ENCODE measurements at places on chromosomes 7 and 10. TPM values are rescaled to one million over a fixed set of nuclear protein-coding genes. Genes with fewer than 3 reads are reported as not detected.
A peak's percentile ranks its signal among the peaks of the same experiment; 100 is the strongest.

DNA sequence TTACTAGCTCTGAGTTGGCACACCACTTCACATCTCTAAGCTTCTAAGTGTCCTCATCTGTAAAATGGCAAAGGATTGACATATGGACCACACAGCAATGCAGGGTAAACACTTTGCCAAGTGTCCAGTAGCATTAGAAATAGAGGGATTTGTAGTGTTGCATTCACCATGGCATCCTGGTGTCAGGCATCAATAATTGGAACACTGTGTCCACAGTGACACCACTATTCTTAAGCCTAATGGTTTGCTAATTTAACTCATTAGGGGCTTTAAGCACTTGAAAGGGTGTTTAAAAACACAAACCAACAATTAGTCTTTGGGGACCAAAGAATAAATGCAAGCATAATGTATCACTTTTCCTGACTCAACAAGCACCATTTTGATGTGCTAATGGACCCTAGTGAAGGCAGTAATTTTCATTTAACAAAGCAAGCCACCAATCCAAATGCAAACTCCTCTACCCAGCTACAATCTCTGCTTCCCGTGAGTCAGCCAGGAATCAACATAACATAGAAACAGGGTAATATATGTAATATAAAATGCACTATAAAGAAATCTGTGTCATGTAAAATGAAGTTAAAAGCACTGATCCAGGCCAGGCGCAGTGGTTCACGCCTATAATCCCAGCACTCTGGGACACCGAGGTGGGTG is 75.9 kb downstream of the FAM204A start:
- no peak for DNase-seq

DNA sequence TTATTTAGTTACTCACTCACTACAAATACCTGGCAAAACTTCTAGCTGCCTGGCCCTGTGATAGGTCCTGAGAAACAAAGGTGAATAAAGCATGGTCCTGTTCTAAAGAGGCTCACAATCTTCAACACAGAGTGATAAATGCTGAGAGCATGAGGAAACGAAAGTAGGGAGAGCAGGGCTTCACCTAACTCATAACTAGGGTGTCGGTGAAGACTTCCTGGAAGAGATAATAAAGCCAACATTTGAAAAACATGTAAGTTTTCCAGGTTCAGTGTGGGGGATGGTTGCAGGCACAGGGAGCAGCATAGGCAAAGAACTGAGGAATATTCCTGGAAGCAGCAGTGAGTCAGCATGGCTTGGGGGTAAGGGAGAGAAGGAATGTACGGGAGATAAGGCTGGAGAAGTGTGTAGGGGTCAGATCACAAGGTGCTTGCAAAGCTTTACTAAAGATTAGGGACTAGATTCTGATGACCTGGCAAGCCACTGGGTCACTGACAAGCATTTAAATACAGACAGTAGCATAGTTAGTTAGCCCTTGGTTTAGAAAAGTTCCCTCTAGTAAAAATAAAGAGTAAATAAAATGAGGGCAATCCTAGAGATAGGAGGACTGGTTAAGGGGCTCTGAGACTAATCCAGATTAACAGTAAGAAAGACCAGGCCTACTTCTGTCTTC is 5.1 kb downstream of the KEL start:
- no peak for DNase-seq

GRCh38 chr7:140696024-140696679 is 356 bp upstream of the NDUFB2 start:
- peak; percentile 97 for DNase-seq

- DNase-seq = no peak
These were observed 116.4 kb upstream of the TCERG1L start for GRCh38 chr10:131427901-131428300.

UNC5B gene
- total RNA-seq = 1.1 TPM

DNA sequence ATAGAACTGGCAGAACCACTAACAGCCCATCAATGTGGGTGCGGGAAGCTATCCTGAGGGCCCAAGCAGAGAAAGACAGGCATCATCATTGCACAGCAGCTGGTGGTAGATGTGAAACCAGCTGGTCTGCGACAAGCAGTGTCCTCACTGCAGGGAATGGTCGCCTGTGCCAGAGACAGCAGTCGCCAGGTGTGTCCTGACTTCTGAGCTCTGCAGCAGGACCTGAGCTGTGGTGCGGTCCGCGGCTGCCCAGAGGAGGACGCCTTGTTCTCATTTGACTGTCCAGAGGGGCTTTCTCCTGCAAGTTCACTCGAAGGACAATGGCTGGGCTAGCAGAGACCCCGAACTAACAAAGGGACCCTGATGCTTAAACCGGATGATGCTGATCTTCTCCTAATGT is 97.4 kb downstream of the LRRC18 start:
- DNase-seq = no peak

ATOH7 gene
- total RNA-seq = 1.1 TPM

- DNase-seq = no peak
These were observed 33.5 kb upstream of the ENO4 start for GRCh38 chr10:116815641-116816415.

DNA sequence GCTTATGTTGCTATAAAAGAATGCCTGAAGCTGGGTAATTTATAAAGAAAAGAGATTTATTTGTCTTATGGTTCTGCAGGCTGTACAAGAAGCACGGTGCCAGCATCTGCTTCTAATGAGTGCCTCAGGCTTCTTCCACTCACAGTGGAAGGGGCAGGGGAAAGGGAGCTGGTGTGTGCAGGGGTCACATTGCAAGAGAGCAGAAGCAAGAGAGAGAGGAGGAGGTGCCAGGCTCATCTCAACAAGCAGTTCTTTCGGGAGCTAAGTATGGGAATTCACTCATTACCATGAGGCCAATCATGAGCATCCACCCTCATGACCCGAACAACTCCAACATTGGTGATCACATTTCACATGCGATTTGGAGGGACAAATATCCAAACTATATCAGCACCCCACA is 17.2 kb upstream of the SLK start:
- no peak for DNase-seq

PNLIPRP2 gene
- total RNA-seq = not detected

GRCh38 chr7:37728747-37729146 is 45.2 kb downstream of the GPR141 start:
- no peak for DNase-seq

- no peak for DNase-seq
These were observed 11.4 kb downstream of the NDST2 start for GRCh38 chr10:73799899-73800559.

TFR2 gene
- 434 TPM for total RNA-seq

NRCAM gene
- 0.49 TPM for total RNA-seq

- DNase-seq = no peak
These were observed 2.1 kb downstream of the ADD3 start for GRCh38 chr10:110009736-110010475.

DNA sequence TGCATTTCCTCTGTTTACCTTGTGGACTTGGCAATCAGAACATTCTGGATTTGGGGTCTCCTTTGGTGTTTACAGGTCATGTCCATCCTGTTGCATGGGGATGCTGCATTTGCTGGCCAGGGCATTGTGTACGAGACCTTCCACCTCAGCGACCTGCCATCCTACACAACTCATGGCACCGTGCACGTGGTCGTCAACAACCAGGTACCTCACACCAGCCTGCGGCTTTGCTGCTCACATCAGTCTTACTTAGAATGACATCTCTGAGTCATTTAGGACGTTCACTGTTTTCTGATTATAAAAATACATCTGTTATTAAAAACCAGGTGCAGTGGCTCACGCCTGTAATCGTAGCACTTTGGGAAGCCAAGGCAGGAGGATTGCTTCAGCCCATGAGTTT is 67.0 kb upstream of the ZMIZ2 start:
- DNase-seq = peak; percentile 22

- no peak for DNase-seq
These were observed 5.9 kb downstream of the AGR3 start for GRCh38 chr7:16875861-16876260.

GRCh38 chr7:31263338-31263737 is 77.2 kb downstream of the NEUROD6 start:
- no peak for DNase-seq

HGF gene
- 38.2 TPM for total RNA-seq

All from right lobe of liver (tissue), 6 donors.